Astrocyte (in vitro differentiated cells and primary cell): ENCODE measurements at places on chromosomes 1 and 21. TPM values are rescaled to one million over a fixed set of nuclear protein-coding genes. Genes with fewer than 3 reads are reported as not detected.
A peak's percentile ranks its signal among the peaks of the same experiment; 100 is the strongest.

DNA sequence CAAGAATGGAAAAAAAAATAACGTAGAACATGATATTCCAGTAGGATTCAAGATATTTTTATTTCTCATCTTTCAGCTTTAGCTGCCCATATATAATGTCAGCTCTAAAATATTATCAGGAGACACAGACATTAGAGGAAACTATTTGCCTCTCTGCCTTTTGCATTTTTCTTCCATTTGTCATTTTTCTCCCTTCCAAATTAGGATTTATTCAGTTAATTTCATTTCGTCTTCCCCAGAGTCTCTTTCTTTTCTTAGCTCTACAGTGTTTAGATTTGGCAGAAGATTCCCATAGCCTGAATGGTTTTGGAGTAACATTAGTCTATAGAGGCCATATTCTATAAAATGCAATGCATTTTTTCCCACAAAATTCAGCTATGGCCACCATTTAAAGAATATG, 5.1 kb upstream of the ENAH start:
- DNase-seq = peak; percentile 45
- no peaks in the 10 kb centered on the region for H3K36me3 ChIP-seq
- peaks cover 37% of the 10 kb centered on the region for H3K4me1 ChIP-seq
- H3K27me3 ChIP-seq = no peaks in the 10 kb centered on the region
- H3K27ac ChIP-seq = peak overlapping the region; percentile 95
- H3K4me3 ChIP-seq = no peak overlapping the region

The ABCA4 gene
- total RNA-seq = 0.14 and 0.20 TPM in 2 replicates

- H3K4me3 ChIP-seq = no peak overlapping the region
- H3K36me3 ChIP-seq = no peaks in the 10 kb centered on the region
- H3K27me3 ChIP-seq = no peaks in the 10 kb centered on the region
- no peak overlapping the region for H3K27ac ChIP-seq
Observed at GRCh38 chr1:207401578-207401977, 52.5 kb upstream of the CR2 start.

- no peak for DNase-seq
- no peak overlapping the region for H3K27ac ChIP-seq
- no peaks in the 10 kb centered on the region for H3K4me1 ChIP-seq
- H3K36me3 ChIP-seq = no peaks in the 10 kb centered on the region
- peaks cover 3% of the 10 kb centered on the region for H3K27me3 ChIP-seq
- H3K4me3 ChIP-seq = no peak overlapping the region
Observed at GRCh38 chr1:153372571-153372970, 2.9 kb downstream of the S100A12 start.

The ATP1A2 gene
- total RNA-seq = 2.5 and 3.5 TPM in 2 replicates

The BEND5 gene
- 1.4 and 2.7 TPM in 2 replicates for total RNA-seq

DNA sequence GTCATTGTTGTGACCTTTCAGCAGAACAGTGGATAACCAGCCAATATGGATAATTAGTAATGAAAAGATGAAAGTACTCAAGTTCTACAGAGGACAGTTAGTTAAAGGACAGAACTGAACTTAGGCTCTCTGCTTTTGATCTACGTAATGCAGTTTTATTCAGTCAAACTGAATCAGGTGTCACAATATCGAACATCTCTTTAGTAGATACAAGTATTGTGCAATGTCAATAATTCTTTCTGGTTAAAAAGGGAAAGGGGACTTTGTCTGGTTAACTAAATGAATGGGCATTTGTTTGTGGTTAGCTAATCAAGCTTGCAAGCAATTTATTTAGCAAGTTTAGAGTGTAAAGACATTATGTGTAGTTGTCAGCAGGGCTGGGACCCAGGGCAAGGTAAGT, 562.2 kb upstream of the PTBP2 start:
- H3K4me3 ChIP-seq = no peak overlapping the region
- H3K36me3 ChIP-seq = no peaks in the 10 kb centered on the region
- H3K27ac ChIP-seq = no peak overlapping the region
- no peak for DNase-seq

The RSPH1 gene
- 0.43 TPM in 1 of 2 replicates, not detected in the other for total RNA-seq

The CA6 gene
- not detected in 2 replicates for total RNA-seq

The PRAMEF14 gene
- total RNA-seq = 0.20 TPM in 1 of 2 replicates, not detected in the other

- DNase-seq = peak; percentile 95
- H3K27me3 ChIP-seq = no peaks in the 10 kb centered on the region
- H3K4me1 ChIP-seq = peaks cover 58% of the 10 kb centered on the region
- H3K4me3 ChIP-seq = no peak overlapping the region
- peak overlapping the region; percentile 96 for H3K27ac ChIP-seq
Observed at GRCh38 chr21:35204850-35205541, 155.9 kb upstream of the RUNX1 start.

The LPAR3 gene
- 0.70 and 0.91 TPM in 2 replicates for total RNA-seq

GRCh38 chr1:204289280-204289679, 70.4 kb downstream of the PLEKHA6 start:
- no peak overlapping the region for H3K27ac ChIP-seq
- no peak for DNase-seq
- no peak overlapping the region for H3K4me3 ChIP-seq
- peaks cover 4% of the 10 kb centered on the region for H3K4me1 ChIP-seq
- no peaks in the 10 kb centered on the region for H3K36me3 ChIP-seq

The SLFNL1 gene
- 0.14 and 0.18 TPM in 2 replicates for total RNA-seq

The MYOC gene
- total RNA-seq = not detected in 2 replicates

DNA sequence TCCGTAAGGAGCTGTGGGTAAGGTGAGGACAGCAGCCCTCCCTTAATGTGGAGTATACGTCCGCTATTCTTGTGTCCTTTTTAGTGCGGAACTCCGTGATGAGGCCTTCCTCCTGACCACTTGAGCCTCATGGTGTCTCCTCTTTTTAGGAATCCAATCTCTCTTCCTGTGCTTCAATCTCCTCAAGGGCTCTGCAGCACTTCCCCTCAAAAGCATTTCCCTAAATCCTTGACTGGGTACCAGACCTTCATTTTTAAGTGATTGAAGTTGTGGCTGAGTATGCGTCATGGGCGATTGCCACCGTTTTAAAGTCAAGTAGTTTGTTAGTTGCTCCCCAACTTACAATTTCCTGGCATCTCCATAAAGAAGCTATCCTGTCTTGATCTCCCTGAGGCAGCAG, 62.8 kb downstream of the SAMSN1 start:
- no peak for DNase-seq
- no peaks in the 10 kb centered on the region for H3K36me3 ChIP-seq
- no peaks in the 10 kb centered on the region for H3K4me1 ChIP-seq

DNA sequence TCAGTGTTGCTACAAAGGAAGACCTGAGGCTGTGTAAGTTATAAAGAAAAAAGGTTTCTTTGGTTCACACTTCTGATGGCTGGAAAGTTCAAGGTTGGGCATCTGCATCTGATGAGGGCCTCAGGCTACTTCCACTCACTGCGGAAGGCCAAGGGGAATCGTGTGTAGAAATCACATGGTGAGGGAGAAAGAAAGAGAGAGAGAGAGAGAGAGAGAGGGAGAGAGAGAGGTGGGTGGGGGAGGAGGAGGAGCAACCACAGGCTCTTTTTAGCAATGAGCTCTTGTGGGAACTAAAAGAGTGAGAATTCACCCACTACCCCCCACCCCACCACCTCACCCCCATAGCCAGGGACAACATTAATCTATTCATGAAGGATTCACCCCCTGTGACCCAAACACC, 59.9 kb downstream of the CLSTN1 start:
- no peaks in the 10 kb centered on the region for H3K27me3 ChIP-seq
- DNase-seq = no peak
- peaks cover 14% of the 10 kb centered on the region for H3K4me1 ChIP-seq
- no peak overlapping the region for H3K27ac ChIP-seq
- no peak overlapping the region for H3K4me3 ChIP-seq

The PRELP gene
- total RNA-seq = 0.07 TPM in 1 of 2 replicates, not detected in the other

The FAM72B gene
- total RNA-seq = 2.9 and 3.4 TPM in 2 replicates

DNA sequence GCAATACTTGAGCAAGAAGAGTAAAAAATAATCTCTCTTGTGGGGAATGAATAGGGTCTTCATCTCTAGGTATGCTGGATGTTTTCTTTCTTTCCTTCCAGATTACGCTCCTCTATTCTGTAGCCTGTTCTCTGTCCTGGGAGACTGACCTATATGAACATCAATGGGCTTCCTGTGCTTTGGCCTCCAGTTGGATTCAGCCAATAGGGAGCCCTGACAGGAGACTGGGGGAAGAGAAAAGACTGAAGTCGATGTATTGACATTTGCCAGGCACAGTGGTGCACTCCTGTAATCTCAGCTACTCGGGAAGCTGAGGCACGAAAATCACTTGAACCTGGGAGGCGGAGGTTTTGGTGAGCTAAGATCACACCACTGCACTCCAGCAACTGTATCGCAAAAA, 17.6 kb downstream of the SEMA6C start:
- no peak for DNase-seq
- peaks cover 9% of the 10 kb centered on the region for H3K4me1 ChIP-seq
- H3K27ac ChIP-seq = no peak overlapping the region
- no peaks in the 10 kb centered on the region for H3K36me3 ChIP-seq
- peaks cover 2% of the 10 kb centered on the region for H3K27me3 ChIP-seq
- no peak overlapping the region for H3K4me3 ChIP-seq

- H3K4me3 ChIP-seq = no peak overlapping the region
- no peak overlapping the region for H3K27ac ChIP-seq
- no peaks in the 10 kb centered on the region for H3K27me3 ChIP-seq
- no peaks in the 10 kb centered on the region for H3K36me3 ChIP-seq
- DNase-seq = no peak
Observed at GRCh38 chr21:19458295-19458694, 1054.7 kb upstream of the TMPRSS15 start.

- peaks cover 16% of the 10 kb centered on the region for H3K4me1 ChIP-seq
- H3K36me3 ChIP-seq = no peaks in the 10 kb centered on the region
- H3K27ac ChIP-seq = no peak overlapping the region
- no peak for DNase-seq
- no peak overlapping the region for H3K4me3 ChIP-seq
Observed at GRCh38 chr1:113872219-113872935, 865 bp upstream of the PTPN22 start.

DNA sequence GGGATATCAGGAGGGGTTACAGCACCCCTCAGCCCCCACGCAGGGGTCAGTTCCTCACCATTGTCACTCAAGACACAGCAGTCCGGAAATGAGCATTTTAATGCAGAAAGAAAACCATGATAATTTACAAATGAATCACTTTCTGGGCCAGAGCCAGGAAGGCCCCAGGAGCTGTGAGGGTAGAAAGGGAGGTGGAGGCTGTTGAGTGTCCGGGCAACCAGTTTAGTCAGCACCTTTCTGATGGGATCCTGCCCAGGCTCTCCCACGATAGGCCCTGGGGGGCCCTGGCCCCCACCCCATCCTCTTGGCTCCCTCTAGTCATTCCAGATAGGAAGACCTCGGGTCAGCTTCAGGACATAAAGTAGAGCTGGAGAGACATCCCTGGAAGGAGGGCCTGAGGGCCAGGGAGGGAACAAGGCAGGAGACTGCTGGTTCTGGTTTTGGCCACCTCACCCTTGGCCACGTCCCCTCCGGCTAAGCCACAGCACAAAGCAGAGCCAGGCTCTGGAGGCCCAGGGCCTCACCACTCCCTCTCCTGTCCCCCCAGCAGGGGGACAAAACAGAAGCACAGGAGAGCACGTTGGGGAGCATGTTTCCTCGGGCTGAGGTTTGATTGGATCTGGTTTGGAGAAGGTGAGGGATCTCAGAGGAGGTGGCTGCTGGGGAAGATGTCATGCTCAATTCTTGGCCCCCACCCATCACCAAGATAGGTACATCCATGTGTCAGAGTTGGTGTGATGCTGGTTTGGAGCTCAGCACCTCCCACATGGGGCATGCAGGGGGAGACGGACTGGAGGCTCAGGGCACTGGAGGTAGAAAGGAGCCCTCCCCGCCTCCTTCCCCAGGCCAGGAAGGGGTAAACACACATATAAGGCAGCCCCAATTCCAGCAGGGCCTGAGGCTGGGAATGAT, 20.6 kb downstream of the ETNK2 start:
- H3K27ac ChIP-seq = peak overlapping the region; percentile 62
- H3K4me3 ChIP-seq = no peak overlapping the region
- peak; percentile 82 for DNase-seq
- H3K4me1 ChIP-seq = peaks cover 35% of the 10 kb centered on the region
- H3K27me3 ChIP-seq = no peaks in the 10 kb centered on the region

- DNase-seq = no peak
- H3K36me3 ChIP-seq = no peaks in the 10 kb centered on the region
- H3K27me3 ChIP-seq = peaks cover 42% of the 10 kb centered on the region
Observed at GRCh38 chr1:25099343-25099951, 132.9 kb downstream of the SYF2 start.

The BMP8B gene
- total RNA-seq = 0.16 TPM in 1 of 2 replicates, not detected in the other
